Right ventricle myocardium inferior (tissue), 1 donor: ENCODE measurements at places on chromosomes 16 and 17. TPM values are rescaled to one million over a fixed set of nuclear protein-coding genes. Genes with fewer than 3 reads are reported as not detected.

The MMP25 gene
- 1.7 TPM for total RNA-seq

The CIITA gene
- 11.0 TPM for total RNA-seq

The FBXW10B gene
- 0.84 TPM for total RNA-seq

The LAT gene
- 1.9 TPM for total RNA-seq

The ACSM2A gene
- not detected for total RNA-seq

The RPL19 gene
- total RNA-seq, result 1,018 TPM

The MYH11 gene
- 17.9 TPM for total RNA-seq

The EXOC3L1 gene
- 4.1 TPM for total RNA-seq

The PCGF2 gene
- 24.4 TPM for total RNA-seq

The SRCIN1 gene
- total RNA-seq, result 1.4 TPM

The SLFN14 gene
- not detected for total RNA-seq

The SLC35G6 gene
- not detected for total RNA-seq

The KRT34 gene
- total RNA-seq, result not detected

The FAM234A gene
- total RNA-seq, result 144 TPM

The MEFV gene
- total RNA-seq, result 1.1 TPM

The EPOP gene
- total RNA-seq, result 0.51 TPM

The VKORC1 gene
- total RNA-seq, result 41.1 TPM

The KCNH4 gene
- total RNA-seq, result 0.24 TPM

The CTRB2 gene
- total RNA-seq, result not detected

The TMC8 gene
- total RNA-seq, result 4.3 TPM

The INCA1 gene
- 2.4 TPM for total RNA-seq

The PRSS27 gene
- 0.30 TPM for total RNA-seq

The PARD6A gene
- 3.7 TPM for total RNA-seq

The HOXB4 gene
- total RNA-seq, result 0.38 TPM

The NPIPB4 gene
- total RNA-seq, result 21.2 TPM

The SLC52A1 gene
- total RNA-seq, result not detected

The CES3 gene
- 0.78 TPM for total RNA-seq

The TP53TG3B gene
- not detected for total RNA-seq

The SCNN1G gene
- total RNA-seq, result 0.30 TPM

The FOXO3B gene
- total RNA-seq, result 1.2 TPM

The TMEM204 gene
- 30.7 TPM for total RNA-seq

The PRSS33 gene
- not detected for total RNA-seq

The SLC5A10 gene
- total RNA-seq, result not detected

The LCMT1 gene
- 35.3 TPM for total RNA-seq

The KRT12 gene
- not detected for total RNA-seq

The APOH gene
- total RNA-seq, result not detected

The CD300LG gene
- 16.6 TPM for total RNA-seq

The LLGL2 gene
- total RNA-seq, result 4.1 TPM

The CCDC92B gene
- 0.16 TPM for total RNA-seq

The TMEM114 gene
- not detected for total RNA-seq

The CLEC18C gene
- total RNA-seq, result not detected
